Colonic mucosa (tissue), 4 donors: ENCODE measurements at places on chromosomes 16 and 17. TPM values are rescaled to one million over a fixed set of nuclear protein-coding genes. Genes with fewer than 3 reads are reported as not detected.
A peak's percentile ranks its signal among the peaks of the same experiment; 100 is the strongest.

The ADAMTS18 gene
- total RNA-seq, result 0.29 TPM

- H3K4me1 ChIP-seq, result peaks cover 15% of the 10 kb centered on the region
- H3K4me3 ChIP-seq, result no peak overlapping the region
- DNase-seq, result no peak
- peaks cover 5% of the 10 kb centered on the region for H3K36me3 ChIP-seq
- no peaks in the 10 kb centered on the region for H3K27me3 ChIP-seq
These were observed 23.8 kb downstream of the HAPSTR1 start for GRCh38 chr16:9115277-9115676.

The CA7 gene
- total RNA-seq, result 46.2 TPM

DNA sequence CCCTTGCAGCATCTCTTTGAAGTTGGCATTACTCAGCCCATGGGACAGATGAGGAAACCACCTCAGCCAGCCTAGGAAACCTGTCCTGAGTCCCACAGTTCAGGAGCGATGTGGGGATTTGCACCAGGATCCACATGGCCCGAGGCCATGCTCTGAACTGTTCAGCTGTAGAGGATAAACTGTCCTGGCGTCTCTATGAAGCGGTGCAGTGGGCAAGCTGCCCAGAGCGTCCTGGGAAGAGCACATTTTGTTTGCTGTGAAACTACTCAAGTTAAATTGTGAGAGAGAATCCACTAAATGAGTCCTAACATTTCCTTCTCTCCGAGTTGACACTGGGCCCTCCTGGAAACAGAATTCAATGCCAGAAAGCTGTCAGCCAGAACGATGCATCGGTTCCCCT is 276.6 kb upstream of the TNRC6C start:
- no peaks in the 10 kb centered on the region for H3K4me1 ChIP-seq
- H3K4me3 ChIP-seq, result no peak overlapping the region
- H3K36me3 ChIP-seq, result no peaks in the 10 kb centered on the region
- no peak overlapping the region for H3K27ac ChIP-seq

The NACA2 gene
- 0.32 TPM for total RNA-seq

GRCh38 chr17:76153202-76153601 is 12.2 kb upstream of the FOXJ1 start:
- H3K27me3 ChIP-seq, result no peaks in the 10 kb centered on the region
- no peak overlapping the region for H3K4me3 ChIP-seq
- H3K27ac ChIP-seq, result no peak overlapping the region
- no peaks in the 10 kb centered on the region for H3K4me1 ChIP-seq

DNA sequence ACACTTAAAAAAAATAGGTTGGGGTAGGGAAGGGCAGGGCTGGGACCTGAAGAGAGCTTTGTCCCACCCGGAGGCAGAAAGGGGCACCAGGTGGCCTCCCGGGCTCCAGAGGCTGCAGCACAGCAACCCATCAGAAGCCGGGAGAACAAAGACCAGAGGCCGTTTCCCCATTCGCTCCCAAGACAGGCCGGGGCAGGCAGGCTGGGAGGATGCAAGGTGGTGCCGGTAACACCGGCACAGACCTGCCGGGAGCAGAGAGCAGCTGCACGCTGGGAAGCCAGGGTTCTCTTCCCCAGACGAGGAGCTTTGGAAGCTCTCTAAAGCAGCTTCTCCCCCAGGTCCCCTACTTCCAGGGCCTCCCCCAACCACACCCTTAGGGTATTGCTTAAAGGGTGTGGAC is 5.6 kb downstream of the PPL start:
- H3K4me3 ChIP-seq, result no peak overlapping the region
- DNase-seq, result no peak
- no peaks in the 10 kb centered on the region for H3K4me1 ChIP-seq
- H3K36me3 ChIP-seq, result no peaks in the 10 kb centered on the region
- no peaks in the 10 kb centered on the region for H3K27me3 ChIP-seq
- H3K27ac ChIP-seq, result no peak overlapping the region

DNA sequence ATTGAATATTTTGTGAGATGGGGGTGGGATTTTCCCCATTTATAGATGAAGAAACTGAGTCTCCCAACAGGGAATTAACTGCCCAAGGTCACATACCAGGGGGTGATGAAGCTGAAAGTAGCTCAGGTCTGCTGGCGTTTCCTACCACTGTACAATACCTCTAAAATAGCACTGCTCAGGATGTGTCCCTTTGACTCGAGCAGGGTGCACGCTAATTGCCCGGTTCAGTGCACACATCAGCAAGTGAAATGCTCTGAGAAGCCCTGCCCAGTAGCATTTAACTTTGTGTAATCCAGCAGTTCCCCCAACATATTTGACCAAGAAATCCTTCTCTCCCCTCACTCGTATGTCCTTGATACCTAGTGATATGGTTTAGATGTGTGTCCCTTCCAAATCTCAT is 50.1 kb upstream of the DDX52 start:
- H3K4me1 ChIP-seq, result no peaks in the 10 kb centered on the region
- no peak overlapping the region for H3K4me3 ChIP-seq
- H3K27ac ChIP-seq, result no peak overlapping the region
- H3K36me3 ChIP-seq, result no peaks in the 10 kb centered on the region
- H3K27me3 ChIP-seq, result no peaks in the 10 kb centered on the region
- DNase-seq, result no peak

GRCh38 chr17:57084361-57084801 is 665 bp upstream of the AKAP1 start:
- H3K27ac ChIP-seq, result peak overlapping the region; percentile 97
- peaks cover 9% of the 10 kb centered on the region for H3K4me1 ChIP-seq
- no peaks in the 10 kb centered on the region for H3K36me3 ChIP-seq
- no peak for DNase-seq

DNA sequence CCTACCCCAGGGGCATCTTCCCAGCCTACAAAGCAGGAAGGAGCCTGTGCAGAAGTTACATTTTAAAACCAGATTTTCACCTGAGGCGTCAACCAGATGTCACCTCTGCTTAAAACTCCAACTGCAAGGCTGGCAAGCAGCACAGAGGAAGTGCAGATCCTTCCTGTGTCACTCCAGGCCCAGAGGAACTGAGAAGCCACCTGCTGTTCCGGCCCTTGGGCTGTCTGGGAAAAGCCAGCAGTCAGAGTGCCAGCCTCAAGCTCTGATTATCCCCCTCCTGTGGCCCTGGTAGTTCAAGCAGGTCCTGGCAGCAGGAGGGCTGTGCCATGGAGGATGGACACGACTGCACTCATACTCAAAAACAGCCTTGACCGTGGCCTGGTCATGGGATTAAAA is 10.2 kb downstream of the POLR2C start:
- H3K27ac ChIP-seq, result peak overlapping the region; percentile 62
- H3K36me3 ChIP-seq, result peaks cover 9% of the 10 kb centered on the region
- no peak for DNase-seq
- peaks cover 16% of the 10 kb centered on the region for H3K4me1 ChIP-seq
- no peak overlapping the region for H3K4me3 ChIP-seq
- no peaks in the 10 kb centered on the region for H3K27me3 ChIP-seq

The NTHL1 gene
- 30.1 TPM for total RNA-seq

DNA sequence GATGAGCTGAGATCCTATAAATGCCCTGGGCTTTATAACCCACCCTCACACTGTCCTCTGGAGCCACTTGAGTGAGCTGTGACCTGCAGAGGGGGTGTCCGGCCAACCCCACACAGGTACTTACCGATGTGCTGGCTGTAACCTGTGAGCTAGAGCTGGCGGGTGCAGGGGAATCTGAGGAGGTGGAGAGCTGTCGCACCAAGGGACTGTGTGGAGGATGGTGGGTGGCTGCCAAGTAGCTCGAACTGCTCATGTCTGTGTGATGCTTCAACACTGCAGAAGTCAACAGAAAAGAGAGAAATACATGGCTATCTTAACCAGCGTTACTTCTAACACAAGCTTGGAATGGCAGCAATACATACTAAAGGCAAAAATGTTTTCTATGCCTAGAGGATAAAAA is 39.4 kb downstream of the STH start:
- H3K36me3 ChIP-seq, result peaks cover 35% of the 10 kb centered on the region
- no peak overlapping the region for H3K27ac ChIP-seq
- H3K4me1 ChIP-seq, result no peaks in the 10 kb centered on the region
- no peaks in the 10 kb centered on the region for H3K27me3 ChIP-seq
- no peak overlapping the region for H3K4me3 ChIP-seq

DNA sequence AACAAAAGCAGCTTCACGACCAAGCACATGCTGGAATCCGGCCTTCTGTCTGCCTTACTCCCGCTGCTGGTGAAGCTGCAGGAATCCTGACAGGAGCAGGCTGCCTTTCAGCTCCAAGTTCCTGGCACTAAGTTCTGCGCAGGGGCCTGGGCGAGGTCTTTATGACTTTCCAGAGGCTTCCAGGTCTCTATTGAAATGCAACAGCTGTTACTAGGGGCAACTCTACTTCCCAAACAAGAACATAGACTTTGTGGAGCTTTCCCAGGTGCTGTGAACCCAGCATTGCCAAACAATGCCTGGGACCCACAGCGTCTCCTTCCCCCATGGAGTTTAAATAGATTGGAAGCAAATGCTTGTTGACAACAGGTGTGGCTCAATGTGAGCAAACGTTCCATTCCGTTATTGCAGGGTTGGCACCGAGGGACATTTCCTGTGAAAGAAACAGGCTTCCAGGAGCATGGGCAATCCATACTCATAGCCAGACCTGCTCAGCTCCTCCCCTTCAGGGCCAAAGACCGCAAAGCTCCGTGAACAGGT is 156.0 kb downstream of the CDH13 start:
- peak; percentile 83 for DNase-seq
- H3K4me3 ChIP-seq, result no peak overlapping the region
- no peaks in the 10 kb centered on the region for H3K27me3 ChIP-seq
- no peaks in the 10 kb centered on the region for H3K36me3 ChIP-seq
- peak overlapping the region; percentile 68 for H3K27ac ChIP-seq
- H3K4me1 ChIP-seq, result peaks cover 8% of the 10 kb centered on the region

- peaks cover 17% of the 10 kb centered on the region for H3K4me1 ChIP-seq
- H3K27ac ChIP-seq, result peak overlapping the region; percentile 90
- no peaks in the 10 kb centered on the region for H3K27me3 ChIP-seq
- peak overlapping the region; percentile 45 for H3K4me3 ChIP-seq
- no peak for DNase-seq
These were observed 398 bp downstream of the LGALS9 start for GRCh38 chr17:27631411-27631760.

The KIF2B gene
- total RNA-seq, result not detected

DNA sequence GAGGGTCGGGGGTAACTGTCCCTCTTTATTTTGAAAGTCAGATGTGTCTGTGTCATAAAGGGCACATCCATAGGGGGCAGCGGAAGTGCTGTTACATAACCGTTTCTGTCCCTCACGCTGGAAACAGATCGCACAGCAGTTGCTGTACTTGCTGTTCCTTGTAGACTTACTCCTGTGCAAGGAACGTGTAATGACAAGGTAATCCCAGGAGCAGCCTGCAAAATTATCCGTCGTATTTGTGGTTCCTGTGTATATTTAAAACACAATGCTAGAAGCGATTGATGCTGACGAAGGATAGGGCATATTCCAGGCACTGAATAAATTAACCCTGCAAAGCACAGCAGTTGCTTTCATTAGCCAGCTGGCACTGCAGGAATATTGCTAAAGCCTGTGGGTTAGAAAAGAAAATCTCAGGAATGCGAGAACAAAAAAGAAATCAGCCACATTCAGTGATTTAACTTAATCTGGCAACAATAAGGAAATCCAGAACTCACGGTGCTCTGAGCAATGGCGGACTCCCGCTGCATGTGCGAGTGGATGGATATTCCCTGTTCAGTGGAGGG is 76.2 kb downstream of the SPECC1 start:
- H3K4me1 ChIP-seq, result no peaks in the 10 kb centered on the region
- no peak for DNase-seq
- no peaks in the 10 kb centered on the region for H3K27me3 ChIP-seq
- no peaks in the 10 kb centered on the region for H3K36me3 ChIP-seq

GRCh38 chr17:45782889-45783592 is 1.1 kb upstream of the CRHR1 start:
- H3K27me3 ChIP-seq, result peaks cover 48% of the 10 kb centered on the region
- H3K27ac ChIP-seq, result no peak overlapping the region
- peaks cover 4% of the 10 kb centered on the region for H3K4me1 ChIP-seq
- DNase-seq, result no peak
- H3K4me3 ChIP-seq, result no peak overlapping the region
- no peaks in the 10 kb centered on the region for H3K36me3 ChIP-seq

GRCh38 chr17:9666461-9667050 is 21.2 kb downstream of the USP43 start:
- no peak overlapping the region for H3K4me3 ChIP-seq
- no peak for DNase-seq
- H3K36me3 ChIP-seq, result no peaks in the 10 kb centered on the region
- no peaks in the 10 kb centered on the region for H3K4me1 ChIP-seq
- H3K27ac ChIP-seq, result no peak overlapping the region
- H3K27me3 ChIP-seq, result no peaks in the 10 kb centered on the region

The SLFN14 gene
- total RNA-seq, result not detected

- H3K4me3 ChIP-seq, result no peak overlapping the region
- H3K4me1 ChIP-seq, result peaks cover 9% of the 10 kb centered on the region
- no peaks in the 10 kb centered on the region for H3K27me3 ChIP-seq
- H3K36me3 ChIP-seq, result no peaks in the 10 kb centered on the region
- no peak for DNase-seq
These were observed 5.5 kb downstream of the PPP1R9B start for GRCh38 chr17:50144845-50145531.

DNA sequence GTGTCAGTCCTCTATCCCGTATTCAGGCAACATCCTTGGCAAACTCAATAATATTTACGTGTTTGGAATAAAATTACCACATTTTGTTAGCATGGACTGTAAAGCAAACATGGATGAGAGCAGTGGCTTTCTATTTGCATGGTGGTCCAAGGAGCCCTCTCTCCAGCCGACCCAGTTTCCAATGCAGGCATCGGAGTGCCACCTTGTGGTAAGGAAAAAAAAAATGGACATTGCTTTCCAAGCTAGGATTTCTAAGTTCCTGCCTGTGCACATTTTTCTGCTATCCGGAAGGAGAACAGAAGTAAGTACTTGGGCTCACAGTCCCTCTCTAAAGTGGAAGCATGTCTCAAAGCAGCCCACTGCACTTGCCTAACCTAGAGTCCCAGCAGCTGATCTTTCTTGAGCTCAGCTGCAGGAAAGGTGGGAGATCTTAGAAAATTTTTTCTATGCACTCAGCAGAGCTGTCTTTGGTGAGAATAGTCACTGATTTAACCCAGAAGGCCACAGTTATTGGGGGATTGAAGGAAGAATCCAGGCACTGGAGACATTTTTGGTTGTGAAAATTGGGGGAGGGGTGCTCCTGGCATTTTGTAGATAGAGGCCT is 46.0 kb upstream of the ERCC4 start:
- no peaks in the 10 kb centered on the region for H3K36me3 ChIP-seq
- no peaks in the 10 kb centered on the region for H3K27me3 ChIP-seq
- no peaks in the 10 kb centered on the region for H3K4me1 ChIP-seq
- no peak overlapping the region for H3K27ac ChIP-seq
